ENCODE measurements at places on chromosomes 4 and X.

DNA sequence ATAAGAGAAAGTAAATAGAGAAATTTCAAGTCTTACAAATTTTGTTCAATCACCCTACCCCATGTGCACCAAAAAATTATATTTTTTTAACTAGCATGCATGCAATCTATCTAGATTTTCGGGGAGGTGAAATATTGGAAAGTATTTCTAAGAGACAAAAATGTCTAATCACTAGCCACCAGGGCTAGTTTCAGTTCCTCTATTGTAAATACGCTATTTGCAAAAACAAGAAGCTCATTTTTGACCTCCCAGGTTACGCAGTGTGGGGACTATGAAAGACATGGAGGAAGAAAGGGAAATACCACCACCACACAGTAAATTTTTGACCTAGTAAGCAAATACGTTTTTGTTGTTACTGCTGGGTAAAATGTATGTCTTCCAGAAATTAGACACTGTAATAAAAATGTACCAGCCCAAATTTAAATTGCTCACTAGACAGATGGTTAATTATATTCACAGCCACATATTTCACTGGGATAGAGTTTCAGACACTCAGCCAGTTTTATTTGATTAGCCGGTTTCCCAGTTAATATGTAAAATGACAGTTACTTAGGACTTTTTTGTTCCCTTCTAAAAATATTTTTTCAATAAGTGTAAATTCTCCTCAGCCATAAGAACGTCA is 2.2 kb downstream of the NEXMIF start:
- no peak for DNase-seq

DNA sequence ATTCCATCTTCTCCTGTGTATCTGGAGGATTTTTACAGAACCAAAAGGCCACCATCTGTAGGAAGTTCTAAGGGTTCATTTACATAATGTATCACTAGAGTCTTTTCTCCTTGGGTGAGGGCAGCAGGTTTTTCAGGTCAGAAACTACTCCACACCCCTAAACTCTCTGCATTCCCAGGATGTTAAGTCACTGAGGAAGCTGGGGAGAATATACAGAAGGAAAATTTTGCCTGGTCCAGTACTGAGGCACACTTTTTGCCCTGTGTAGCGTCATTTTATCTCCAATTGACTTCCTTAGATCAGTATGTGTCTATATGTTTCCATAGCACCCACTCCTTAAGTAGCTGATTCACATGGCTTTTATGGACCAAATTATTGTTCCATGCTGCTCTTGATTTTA is 17.0 kb downstream of the XKRX start:
- DNase-seq: no peak

GRCh38 chr4:84681486-84682274 is 98.8 kb downstream of the CDS1 start:
- no peak for DNase-seq

- no peak for DNase-seq
Measured at GRCh38 chr4:41429280-41429669, 108.7 kb upstream of the LIMCH1 start.

DNA sequence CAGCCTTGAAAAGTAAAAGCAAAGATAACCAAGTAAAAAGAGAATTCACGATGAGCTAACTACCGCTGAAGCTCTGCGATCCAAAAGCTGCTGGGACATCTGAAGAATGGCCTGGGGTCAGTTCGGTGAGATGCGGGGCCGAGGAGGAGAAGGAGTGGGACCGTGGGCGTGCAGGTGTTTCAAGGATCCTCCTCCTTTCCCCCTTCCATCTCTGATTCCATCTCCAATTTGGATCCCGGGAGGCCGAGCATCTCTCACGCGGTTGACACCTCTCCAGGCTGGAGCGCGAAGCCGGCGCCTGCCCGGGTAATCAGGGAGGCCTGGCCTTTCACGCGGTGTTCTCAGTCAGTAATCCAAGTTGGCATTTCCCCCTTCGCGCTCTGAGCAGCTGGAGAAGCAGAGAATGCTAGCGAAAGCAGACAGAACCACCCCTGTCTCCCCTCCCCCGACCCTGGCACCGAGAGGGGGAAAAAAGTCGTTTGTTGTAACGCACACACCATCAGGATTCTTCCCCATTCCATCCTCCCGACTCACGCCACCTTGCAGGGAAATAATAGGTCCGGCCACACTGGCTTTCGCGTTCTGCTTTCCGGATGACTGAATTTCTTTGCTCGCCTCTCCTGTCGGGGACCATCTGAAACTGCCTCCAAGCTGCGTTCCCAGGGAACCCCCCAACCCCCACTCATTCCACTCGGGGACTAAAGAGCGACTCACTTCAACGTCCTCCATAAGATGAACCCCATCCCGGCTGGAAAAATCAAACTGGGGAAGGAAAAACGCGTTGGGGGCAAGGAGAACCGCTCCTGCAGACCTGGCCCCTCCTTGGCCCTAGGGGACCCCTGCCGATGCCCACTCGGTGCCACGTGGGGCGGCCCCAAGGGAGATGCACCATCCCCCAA is 6.5 kb downstream of the NEUROG2 start:
- no peak for DNase-seq

DNA sequence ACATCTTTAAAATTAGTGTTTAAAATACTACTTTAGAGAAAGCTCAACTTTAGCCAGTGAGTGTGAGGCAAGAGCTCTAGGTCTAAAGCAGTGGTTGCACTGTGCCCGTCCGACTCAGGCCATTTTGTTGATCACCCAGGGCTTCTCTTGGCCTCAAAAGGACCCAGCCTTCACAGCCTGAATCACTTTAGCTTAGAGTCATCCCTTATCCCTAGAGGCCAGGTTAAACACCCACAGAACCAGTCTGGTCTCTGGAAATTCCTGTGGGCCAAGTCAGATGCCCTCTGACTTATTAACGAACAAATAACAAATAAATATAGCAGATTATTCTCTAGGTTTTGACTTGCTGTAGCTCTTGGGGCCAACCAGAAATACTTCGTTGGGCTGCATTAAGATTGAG is 102.3 kb downstream of the WWC2 start:
- DNase-seq: no peak

DNA sequence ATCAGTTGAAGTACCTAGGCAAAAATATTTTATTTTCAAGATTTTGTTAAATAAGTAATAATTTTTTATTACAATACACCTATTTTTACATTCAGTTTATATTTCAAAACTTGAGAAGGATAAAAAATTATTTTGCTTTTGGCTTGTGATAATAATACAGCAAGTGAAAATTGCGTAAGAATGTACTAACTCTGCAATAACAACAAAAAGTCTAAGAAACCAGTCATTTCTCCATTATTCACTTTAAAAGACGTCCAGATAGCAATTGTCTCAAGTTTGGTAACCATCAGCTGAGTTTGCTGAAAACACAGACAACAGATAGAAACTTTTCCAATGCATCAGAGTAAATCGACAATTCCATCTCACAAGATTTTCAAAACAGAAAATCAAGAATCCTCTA is 12.1 kb downstream of the CXCL8 start:
- no peak for DNase-seq

DNA sequence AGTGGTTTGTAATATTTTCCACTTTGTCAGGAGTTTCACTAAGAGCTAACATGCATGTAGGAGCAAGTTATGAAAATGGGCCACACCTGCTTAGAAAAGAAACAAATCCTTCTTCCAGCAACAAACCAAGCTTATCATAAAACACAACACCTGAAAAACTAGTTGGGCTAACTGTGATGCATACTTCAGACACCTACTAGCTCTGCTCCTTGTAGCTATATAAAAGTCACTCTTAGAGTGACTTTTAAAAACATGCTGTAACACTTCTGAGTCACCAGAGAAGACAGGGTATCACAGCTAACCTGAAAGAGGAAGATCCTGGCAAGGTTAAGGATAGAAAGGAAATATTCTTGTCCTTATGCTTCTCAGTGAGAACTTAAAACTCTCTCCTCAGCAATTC is 3.6 kb upstream of the SLAIN2 start:
- DNase-seq: no peak

DNA sequence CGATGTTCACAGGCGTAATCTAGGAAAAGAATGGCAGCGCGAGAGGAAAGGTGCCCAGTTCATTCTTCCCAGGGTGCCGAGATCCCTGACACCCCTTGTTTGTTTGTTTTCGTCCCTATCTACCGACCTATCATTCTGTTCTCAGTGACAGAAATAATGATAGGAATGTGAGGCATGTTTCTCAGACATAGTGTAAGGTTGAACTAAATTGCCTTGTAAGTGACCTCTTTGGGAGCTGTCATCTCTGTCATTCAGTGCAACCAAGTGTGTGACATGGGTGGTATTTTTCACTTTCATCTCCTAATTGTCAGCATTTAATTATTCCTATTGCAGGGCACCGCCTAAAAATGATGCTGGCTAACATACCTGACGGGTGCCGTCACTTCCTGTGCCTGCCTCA is 24.4 kb downstream of the CLDN22 start:
- DNase-seq: no peak

DNA sequence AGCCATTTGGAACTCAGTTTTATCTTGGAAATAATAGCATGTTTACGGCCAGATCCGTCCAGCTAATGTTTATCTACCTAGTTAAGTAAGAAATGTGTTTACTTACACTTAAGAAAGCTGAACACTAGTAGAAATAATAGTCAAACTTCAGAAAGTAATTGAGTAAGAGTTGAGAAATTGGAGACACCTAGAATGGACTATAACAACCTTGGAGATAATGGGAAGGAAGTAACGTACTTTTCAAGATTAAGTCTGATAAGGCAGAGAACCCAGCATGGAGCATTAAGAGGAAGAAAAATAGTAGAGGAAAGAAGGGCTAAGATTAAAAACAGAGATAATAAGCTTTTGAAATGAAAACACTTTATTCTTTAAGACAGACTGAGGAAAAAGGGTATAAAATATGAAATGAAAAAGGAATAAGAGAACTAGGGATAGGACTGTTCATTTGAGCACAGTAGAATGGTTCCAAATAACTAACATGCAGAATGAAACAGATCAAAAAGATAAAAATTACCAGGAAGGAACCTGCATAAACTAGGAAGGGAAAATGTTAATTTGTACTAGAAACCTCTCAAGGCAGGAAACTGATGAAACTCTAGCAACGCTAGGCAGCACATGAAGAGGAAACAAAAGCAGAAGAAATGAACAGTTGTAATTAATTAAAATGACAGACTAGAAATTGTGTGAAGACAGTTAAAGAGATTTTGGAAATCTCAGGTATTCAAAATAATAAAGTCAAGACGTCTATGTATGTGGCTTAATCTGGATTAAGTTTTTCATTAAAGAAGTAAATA is 71.7 kb downstream of the FBXW7 start:
- no peak for DNase-seq

DNA sequence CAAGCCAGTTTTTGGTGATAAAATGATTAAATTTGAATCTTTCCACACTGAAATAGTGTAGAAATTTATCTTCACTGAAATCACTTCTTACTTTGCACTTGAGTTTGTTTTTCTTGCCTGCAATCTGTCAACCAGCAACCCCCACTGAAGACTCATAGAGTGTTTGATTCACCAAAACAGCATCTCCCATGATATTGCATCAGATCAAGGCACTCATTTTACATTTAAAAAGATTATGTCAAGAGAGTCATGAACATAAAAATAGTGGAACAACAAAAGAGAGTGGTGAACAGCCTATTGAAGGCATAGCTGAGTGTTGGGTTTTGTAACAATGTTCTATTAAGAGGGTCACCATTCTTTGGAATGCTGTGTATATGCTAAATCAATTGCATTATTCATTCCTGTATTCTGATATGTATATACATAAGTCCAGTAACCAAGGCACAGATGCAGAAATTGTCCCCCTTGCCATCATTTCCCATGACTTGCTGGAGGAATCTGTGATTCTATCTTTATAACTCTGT is 1934.9 kb downstream of the ARAP2 start:
- no peak for DNase-seq

All from T-helper 2 cell (primary cell).